ENCODE measurements at places on chromosomes 7 and 10.

- DNase-seq: no peak
These were observed 7.5 kb downstream of the NOS3 start for GRCh38 chr7:150998341-150998740.

- DNase-seq: no peak
These were observed 55.1 kb downstream of the TMEM178B start for GRCh38 chr7:141128931-141129330.

DNA sequence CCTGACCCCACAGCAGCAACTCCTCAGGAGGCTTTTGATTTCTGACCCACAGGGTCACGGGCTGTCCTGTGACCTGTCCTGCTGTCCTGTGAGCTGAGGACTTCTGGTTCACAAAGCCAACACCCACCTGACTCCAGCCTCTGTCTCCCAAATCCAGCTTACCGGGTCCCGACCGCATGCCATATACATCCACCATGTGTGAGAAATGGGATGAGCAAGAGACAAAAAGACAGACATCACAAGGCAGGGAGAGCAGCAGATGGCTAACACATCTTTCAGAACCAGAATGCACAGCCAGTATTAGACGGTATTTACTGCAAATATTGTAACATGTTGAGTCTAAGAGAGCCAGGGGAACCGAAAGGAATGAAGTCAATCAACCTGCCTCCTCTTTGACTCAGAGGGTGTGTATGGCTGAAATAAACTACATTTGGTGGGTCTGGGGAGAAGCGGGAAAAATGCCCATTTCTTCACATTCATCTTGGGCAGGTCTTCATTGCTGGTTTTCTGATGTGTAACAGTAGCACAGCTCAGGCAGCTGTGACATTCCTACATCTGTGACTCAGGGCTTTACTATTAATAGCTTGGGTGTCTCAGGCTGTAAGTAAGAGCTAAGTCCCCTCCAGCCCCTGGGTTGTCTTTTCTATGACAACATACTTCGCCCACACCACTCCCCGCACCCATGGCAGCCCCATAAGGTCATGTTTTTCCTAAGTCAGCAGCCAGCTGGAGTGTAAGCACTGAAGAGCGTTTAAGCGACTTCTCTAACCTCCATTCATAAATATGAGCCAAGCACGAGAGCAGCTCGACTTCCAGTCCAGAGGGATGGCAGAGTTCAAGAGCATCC is 25.0 kb downstream of the ABLIM1 start:
- peak; percentile 73 for DNase-seq

- no peak for DNase-seq
These were observed 34.5 kb downstream of the EBF3 start for GRCh38 chr10:129929343-129930292.

DNA sequence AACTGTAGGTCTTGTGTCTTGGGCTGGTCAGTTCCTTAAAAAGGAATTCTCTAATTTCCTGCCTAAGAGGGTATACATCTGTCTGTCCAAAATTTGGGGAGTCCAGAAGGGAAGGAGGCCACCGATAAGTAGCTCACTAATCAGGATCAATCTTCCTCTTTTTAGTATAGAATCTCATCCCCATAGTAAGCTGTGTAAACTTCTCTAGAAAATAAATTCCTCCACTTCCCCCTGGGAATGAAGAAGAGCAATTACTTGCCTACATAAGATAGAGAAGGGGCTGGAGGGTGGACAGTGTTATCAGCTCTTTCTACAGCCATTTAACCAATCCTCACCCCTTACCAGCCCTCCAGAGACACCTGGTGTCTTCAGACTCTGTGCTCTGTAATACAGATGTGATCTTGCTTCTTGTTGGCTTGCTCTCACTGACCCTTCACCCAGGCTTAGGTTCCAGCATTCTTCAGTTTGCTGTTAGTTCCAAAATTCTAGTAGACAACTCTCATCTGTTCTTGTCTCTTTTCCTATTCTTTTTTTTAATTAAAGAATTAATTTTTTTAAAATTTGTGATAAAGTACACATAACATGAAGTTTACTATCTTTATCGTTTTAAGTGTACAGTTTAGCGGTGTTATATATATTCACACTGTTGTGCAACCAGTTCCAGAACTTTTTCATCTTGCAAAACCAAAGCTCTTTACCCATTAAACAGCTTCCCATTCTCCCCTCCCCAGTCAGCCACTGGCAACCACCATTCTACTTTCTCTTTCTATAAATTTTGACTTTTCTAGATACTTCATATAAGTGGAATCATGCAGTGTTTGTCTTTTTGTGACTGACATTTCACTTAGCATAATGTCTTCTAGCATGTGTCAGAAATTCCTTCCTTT is 6.5 kb upstream of the PRKAR2B start:
- DNase-seq: no peak

- no peak for DNase-seq
These were observed 84.9 kb upstream of the SEC61G start for GRCh38 chr7:54843841-54844355.

GRCh38 chr7:125467996-125468854 is 538.6 kb upstream of the POT1 start:
- no peak for DNase-seq

DNA sequence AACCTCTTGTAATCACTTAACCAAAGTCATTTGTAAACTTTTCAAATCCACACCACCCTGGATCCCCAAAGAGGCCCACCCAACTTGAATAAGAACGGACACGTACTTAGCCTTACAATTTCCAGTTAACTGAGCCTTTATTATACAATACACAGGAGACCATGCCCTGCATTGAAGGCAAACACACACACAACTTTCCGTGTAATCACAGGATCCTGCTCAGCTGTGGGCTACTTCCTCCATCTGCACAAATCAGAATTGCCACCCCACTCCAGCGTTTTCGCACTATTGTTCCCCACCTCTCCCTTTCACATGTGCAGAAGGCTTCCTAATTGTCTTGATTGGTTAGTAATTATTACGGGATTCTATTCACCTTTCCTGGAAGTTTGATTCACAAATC is 12.1 kb upstream of the PODXL start:
- DNase-seq: no peak

DNA sequence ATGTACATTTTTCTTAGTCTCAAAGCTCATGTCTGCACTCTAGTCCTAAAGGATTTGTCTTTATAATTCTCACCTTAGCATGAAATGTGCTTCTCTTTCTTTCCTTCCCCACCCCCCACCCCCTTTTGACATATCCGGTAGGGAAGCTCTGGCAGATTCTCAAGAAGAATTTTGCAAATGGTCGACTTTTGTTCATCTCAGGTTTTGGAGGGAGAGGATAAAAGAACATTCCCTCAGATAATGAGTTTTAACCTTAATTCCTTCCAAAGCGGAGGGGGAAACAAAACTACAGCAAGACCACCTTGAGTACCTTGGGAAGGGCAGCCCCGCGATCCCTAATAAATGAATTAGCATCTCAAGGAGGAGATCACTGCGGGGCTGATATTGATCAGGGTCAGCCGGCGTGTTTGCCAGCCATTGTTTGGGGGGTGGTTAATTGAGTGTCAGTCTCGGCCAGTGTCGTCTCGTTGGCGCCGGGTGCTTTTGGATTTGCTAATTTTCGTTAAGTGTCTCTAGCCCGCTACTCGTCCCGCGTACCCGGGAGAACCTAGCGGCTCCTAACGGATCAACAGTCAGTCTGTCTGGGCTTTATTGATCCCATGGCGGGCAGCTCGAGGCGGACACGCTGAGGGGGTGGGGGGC is 874 bp upstream of the BAMBI start:
- DNase-seq: no peak

DNA sequence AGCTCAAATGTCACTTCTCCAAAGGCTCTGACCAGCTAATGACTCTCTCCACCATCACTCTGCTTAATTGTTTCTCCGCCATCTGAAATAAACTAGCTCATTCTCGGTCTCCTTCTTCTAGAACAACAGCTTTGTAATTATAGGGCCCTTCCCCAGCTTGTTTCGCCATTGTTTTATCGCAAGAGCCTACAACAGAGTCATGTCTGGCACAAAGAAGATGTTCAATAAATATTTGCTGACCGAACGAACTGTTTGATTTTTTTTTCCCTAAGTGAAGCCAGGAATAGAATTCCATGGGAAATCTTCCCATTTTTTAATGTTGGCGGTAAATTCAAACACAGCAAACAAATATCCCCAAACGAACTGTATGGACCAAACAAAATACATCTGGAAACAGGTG is 63.8 kb upstream of the NMT2 start:
- no peak for DNase-seq

GRCh38 chr7:99579956-99580777 is 17.9 kb upstream of the TMEM225B start:
- peak; percentile 93 for DNase-seq

DNA sequence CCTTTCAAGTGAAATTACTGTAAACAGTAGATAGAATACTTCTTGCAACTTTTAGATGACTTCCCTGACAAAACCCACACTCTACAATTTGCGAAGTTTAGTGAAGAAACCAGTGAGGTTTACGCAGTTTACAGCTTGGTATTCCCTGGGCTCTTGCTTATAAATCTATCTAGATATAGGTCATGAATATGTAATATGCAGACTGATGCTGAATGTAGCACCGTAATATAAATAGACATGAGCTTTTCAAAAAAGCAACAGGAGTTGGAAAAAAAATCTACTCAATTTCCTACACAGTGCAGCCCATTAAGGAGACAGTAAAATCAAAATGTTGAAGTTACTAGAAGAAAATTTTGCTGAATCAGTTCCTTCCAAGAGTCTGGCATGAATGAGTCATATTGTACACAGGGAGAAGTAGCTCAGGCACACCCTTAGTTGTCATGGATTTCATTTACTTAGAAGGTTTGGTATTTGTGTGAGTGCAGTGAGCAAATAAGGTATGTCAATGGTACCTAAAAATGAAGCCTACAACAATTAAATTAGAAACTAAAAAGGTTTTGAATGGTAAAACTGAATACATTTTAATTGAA is 67.7 kb upstream of the NEUROD6 start:
- DNase-seq: no peak

DNA sequence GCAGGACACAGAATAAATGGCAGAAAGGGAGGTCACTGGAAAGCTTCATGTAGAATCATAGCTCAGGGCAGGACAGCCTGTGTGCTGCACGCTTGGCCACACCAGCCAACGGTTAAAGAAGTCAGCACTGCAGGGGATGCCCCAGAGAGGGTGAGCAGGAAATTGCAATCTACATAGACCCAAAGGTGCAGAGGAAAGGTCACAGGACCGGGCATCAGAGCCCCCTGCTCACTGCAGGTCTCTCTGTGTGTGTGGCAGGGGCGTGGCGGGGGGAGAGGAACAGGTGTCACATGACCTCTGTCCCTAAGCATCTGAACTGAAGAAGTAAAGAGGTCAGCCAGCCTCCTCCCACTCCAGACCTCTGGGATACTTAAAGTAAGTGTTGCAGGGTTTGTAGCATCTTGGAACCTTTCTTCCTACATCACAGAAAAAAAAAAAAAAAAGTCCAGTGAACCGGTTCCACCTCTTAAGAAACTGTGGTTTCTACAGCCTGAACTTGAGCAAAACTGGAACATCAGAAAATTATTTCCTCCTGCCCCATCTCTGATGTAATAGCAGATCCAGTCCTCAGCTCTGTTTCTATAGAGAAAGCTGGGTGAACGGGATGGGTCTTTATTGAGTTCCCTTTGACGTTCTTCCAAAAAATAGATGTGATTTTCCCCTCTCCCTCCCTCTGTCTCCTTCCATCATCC is 64.3 kb downstream of the RGS10 start:
- no peak for DNase-seq

- no peak for DNase-seq
These were observed 279.2 kb downstream of the PRPF18 start for GRCh38 chr10:13865758-13866491.

DNA sequence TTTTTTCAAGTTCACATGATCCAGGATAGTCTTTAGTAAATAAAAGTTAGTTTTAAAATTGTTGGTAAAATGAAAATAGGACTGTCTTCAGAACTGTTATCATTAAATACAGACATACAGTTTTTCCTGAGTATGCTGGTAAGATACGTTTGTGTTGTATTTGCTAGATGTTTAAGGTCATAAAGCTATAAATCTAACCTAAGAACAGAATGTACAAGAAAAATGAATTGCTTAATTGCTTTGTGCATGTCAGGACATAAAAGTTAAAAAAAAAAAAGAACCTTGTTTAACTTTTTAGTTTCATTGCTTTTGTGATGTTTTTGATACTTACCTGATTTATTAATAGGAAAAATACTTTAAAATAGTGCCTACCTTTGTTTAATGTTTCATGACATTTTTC is 29.2 kb upstream of the CLDN4 start:
- DNase-seq: no peak

GRCh38 chr7:10571759-10572158 is 401.9 kb upstream of the PHF14 start:
- DNase-seq: no peak

DNA sequence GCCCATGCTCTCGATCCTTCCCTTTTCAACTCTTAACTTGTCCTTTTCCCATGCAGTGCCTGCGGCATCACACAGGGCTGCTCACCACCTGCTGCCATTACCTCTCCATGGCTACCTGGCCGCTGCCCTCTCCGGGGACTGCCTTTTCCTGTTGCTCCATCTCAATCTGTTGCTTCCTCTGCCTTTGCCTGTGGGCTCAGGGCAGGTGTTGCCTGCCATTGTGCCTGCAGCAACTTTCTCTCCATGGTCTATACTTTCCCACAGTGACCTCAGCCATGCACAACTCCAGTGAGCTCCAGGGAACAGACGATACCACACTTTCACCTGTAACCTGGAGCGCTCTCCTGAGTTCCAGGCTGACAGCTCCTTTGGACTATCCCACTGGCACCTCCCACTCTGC is 3.2 kb downstream of the DNAJB12 start:
- DNase-seq: no peak

DNA sequence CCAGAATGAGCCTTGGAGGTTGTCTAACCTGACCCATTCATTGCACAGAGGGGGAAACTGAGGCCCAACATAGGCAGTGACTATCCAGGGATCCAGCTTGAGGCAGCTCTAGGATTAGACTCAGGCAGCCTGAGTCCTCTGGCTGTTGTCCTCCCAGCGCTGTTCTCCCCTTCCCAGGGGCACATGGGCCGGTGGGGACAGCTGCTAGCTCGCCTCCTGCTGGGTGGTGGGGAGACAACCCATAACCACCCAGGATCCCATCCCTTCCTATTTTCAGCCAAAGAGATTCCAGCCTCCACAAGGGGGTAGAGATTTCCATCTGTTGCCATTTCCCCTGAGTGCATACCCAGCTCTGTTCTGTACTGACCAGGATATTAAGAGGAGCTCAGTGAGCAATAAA is 145.1 kb upstream of the GPR26 start:
- DNase-seq: no peak

- no peak for DNase-seq
These were observed at the start of gene COL1A2 for GRCh38 chr7:94394437-94395140. Gene COL1A2, plus strand, starts transcription at chr7:94394895. Its CDS starts 137 bp downstream, at chr7:94395032.

DNA sequence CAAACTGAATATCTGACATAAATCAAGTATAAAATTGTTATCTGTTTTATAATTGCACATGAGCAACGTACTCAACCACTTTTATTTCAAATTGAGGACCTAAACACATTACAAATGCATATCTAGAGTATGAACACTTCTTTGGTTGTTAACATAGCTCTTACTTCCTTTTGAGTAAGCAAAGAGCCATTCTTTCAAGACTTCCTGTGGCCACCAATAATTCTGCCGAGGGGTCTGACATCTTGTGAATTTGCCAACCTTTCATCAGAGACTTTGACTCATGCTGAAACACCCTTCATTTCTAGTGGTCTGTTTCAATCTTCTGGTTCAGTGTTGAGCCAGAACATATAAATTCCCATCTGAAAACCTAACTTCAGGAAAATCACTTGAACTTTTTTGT is 59.4 kb downstream of the CDK14 start:
- DNase-seq: no peak

Measured in spinal cord (tissue), 10 donors.